ENCODE measurements at places on chromosomes 16 and 17.
A peak's percentile ranks its signal among the peaks of the same experiment; 100 is the strongest.

DNA sequence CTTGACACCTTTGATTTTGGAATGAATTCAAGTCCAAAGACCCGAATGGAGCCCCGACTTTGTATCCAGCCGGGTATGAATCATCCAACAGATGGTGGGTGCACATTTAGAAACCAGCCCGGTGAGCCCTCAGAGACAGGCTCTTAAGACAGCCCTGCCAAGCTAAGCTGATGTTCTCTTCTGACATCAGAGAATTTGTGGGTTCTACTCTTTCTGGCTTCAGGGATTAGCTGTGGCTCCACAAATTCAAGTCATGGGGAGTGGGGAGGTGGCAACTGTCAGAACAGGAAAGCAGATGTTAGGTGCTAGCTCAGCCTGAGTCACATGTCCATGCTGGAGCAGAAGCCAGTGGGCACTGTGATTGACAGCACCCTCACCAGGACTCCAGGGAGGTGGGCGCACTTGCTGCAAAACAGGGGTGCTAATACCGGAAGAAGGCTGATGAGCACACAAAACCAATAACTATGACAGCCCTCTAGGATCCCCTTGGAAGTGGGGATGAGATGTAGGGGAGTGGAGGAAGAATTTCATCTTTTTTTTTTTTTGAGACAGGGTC, 31.4 kb upstream of the XYLT2 start:
- no peak for DNase-seq

GRCh38 chr17:17448723-17449122, 28.1 kb upstream of the MED9 start:
- DNase-seq = no peak

DNA sequence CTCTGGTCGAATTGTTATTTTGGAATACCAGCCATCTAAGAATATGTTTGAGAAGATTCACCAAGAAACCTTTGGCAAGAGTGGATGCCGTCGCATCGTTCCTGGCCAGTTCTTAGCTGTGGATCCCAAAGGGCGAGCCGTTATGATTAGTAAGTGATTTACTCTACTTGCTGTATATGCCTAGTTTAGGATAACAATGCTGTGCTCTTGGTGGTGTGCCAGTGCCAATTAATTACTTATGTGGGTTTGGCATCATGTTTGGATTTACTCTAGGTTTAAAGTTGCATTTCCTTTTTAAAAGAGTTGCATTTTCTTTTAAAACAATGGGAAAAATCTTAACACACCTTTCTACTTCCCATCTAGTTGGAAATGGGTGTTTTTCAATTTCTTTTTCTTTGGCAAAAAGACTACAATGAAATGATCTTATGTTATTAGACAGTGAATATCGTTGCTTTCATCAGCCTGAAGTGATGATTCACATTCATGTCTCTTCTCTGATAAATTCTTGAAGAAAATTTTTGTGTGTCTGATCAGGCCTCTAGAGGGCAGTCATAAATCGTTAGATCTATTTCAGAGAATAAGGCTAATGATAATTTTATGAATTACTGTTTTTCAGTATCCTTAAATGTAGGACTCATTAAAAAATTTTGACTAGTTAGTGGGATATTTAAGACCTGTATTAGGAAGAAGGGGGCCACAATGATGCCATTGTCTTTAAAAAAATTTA, 5.6 kb downstream of the SF3B3 start:
- DNase-seq = peak; percentile 50

DNA sequence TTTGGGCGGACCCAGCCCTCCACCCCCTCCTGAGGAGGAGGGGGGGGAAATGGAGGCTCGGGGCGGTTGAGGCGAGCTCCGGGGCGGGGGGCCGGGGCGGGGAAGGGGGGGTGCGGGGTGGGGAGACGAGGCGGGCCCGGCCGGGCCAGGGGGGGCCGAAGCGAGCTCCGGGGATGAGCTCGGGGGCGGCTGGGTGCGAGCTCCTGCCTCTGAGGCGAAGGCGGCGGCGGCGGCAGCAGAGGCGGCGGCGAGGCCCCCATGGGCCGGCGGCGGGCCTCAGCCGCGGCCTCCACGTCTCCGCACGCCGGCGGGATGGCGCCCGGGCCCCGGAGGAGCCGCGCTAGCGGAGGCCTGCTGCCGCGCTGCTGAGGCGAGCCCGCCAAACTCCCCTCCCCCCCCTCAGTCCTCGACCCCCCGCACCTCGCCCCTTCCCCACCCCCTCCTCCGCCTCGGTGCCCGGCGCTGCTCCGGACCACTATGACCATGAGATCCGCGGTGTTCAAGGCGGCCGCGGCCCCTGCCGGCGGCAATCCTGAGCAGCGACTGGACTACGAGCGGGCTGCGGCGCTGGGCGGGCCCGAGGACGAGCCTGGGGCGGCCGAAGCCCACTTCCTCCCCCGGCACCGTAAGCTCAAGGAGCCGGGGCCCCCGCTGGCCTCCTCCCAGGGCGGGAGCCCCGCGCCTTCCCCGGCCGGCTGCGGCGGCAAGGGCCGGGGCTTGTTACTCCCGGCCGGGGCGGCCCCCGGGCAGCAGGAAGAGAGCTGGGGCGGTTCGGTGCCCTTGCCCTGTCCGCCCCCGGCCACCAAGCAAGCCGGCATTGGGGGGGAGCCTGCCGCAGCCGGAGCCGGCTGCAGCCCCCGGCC, 596 bp downstream of the MSL1 start:
- no peak for DNase-seq

- no peak for DNase-seq
Measured at GRCh38 chr17:79938336-79939093, 97.2 kb downstream of the TBC1D16 start.

- no peak for DNase-seq
Measured at GRCh38 chr16:79188739-79189122, 411.8 kb downstream of the MAF start.

DNA sequence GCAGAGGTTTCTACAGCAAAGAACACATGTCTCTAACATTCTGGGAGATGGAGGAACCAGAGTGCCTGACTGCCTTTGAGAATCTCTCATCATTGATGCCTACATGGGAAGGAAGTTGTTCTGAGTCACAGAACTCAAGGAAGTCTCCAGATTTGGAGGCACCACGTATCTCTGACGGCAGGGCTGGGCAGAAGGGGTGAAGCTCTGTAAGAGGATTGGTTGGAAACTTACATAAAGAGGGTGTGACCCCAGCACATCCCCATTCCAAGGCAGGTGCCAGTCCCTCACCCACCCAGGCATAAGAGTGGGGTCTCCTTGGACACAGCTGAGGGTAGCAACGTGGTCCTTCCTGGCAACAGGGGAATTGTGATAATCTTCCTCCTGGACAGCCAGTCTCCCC, 17.4 kb downstream of the TNFRSF13B start:
- no peak for DNase-seq

- DNase-seq = no peak
Measured at GRCh38 chr16:72961115-72961832, 86.7 kb downstream of the ZFHX3 start.

Data from CD4-positive, alpha-beta T cell treated with Interleukin-12 subunit alpha and Interleukin-12 subunit beta, for 1 hour (primary cell).